ENCODE measurements at places on chromosomes 11 and 22. TPM values are rescaled to one million over a fixed set of nuclear protein-coding genes. Genes with fewer than 3 reads are reported as not detected.

DNA sequence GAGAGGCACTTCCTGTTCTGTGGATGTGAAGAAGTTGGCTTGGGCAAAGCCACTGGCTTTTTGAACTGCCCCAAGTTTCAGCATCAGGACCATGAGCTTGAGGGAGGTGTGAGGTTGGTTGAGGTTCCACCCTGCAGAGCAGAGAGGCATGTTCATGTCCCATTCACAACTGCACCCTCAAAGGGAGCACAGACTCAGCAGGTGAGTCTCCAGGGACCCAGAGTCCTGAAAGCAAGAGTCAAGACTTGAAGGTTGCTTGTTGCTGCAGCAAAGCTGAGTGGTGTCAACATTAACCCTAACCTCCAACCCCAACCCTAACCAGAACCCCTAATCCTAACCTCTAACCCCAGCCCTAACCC lies 556.3 kb downstream of the BRD1 start:
- DNase-seq = no peak

DNA sequence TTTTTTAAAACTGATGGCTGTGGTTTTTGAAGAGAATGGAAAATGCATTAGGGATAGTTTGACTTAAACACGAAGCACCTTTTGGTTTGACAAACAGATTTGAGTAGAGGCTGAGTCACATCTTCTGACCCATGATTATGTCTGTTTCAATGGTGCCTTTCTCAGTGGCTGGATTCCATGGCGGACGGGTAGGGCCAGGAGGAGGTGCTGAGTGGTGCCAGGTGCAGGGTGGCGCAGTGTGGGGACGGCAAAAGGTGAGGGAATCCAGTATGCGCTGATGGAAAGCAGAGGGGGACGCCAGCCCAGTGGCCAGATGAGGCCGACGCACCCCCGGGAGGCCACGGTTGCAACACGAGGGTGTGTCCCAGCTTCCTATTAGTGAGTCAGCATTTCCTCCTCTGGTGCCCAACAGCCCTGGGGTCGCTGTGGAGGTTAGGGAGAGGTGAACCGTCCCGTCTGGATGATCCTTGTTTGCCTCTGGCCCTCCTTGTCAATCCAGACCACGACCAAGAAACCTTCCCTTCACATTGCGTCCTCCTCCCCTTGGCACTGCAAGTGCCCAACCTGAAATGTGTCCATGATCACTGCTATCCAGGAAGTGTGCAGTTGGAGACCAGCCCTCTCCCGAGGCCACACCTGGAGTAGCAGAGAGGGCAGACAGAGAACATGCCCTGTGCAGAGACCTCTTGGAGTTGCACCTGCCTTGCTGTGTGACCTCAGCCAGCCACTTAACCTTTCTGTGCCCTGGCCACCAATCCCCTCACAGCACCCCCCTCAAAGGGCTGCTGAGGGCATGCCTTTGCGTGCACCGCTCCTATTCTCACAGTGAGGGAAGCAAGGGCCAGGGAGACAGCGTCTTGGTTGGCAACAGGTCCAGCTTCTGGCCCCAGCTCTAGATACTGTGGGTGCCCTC lies 32.5 kb upstream of the ATXN10 start:
- DNase-seq = no peak

BCL2L13 gene
- 39.6 TPM for polyA plus RNA-seq

DNA sequence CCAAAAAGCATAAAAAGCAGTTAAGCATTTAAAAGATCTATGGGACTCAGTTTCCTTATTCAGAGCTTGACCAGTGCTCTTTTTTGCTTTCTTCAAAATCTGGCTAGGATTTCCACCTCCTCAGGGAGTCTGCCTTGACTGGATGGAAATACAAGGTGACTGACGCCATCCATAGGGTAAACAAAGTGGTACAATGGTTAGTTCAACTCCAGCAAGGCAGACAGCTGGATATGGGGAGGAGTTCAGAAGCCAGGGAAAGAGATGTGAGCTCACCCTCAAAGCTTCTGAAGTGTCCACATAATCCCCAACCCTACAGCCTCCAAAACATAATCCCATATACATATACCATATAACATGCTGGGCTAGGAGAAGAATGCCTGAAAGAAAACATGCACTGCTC lies 52.0 kb downstream of the KIRREL3 start:
- DNase-seq = no peak

DNA sequence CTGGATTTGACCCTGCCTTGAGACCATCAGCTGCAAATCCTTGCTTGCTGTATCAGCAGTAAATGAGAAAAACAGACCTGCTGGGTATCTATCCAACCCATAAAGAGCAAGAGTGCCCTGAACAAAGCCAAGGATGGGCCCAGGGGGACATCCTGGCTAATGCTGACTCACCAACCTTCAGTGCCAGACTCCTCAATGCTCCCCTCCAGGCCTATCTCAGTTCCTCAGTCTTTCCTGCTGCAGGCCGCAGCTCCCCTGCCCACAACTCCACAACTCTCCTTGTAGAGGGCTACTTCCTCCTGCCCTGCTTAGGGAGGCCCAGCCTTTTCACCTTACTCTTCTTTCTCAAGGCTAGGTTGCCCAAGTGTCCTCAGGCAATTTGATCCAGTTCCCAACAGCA lies 2.6 kb downstream of the LAMTOR1 start:
- DNase-seq = no peak

NCAM1 gene
- polyA plus RNA-seq = 132 TPM

DNA sequence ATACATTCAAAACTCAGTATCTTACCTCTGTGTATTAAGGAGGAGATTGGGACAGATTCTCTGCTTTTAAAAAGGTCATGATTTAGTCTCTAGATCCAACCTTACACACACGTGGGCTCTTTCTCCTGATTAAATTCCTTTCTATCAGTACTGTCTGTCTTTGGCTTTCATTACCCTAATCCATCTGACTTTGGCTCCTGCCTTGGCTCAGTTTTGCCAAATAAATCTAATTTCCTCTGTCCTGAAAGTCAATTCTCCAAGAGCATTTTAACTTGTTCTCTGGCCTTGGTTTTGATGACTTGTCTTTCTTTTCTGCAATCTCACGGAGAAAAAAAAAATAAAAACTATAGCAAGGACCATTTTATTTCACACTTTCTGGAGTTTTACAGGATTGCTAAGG lies 176.6 kb upstream of the PDGFD start:
- DNase-seq = no peak

OR8D4 gene
- 0.06 TPM for polyA plus RNA-seq

CATSPER1 gene
- 0.27 TPM for polyA plus RNA-seq

GGTLC3 gene
- not detected for polyA plus RNA-seq

SORL1 gene
- 1.9 TPM for polyA plus RNA-seq

LRRC32 gene
- polyA plus RNA-seq = 25.4 TPM

MS4A14 gene
- polyA plus RNA-seq = 0.48 TPM

DNA sequence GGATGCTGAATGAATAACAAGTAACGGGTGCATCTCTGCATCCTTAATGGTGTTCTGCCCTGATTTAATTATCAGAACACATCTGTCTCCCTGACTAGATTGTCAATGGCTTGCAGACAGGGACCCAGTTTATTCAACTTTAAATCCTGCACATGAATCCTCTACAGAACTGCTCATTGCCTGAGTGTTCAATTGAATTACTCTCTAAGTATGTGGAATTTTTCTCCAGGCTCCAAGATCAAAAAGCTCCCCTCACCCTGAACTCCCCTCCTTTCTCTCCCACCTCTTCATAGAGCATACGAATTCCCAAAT lies 11.8 kb downstream of the MB start:
- DNase-seq = no peak

CYP2D6 gene
- polyA plus RNA-seq = 1.2 TPM

DNA sequence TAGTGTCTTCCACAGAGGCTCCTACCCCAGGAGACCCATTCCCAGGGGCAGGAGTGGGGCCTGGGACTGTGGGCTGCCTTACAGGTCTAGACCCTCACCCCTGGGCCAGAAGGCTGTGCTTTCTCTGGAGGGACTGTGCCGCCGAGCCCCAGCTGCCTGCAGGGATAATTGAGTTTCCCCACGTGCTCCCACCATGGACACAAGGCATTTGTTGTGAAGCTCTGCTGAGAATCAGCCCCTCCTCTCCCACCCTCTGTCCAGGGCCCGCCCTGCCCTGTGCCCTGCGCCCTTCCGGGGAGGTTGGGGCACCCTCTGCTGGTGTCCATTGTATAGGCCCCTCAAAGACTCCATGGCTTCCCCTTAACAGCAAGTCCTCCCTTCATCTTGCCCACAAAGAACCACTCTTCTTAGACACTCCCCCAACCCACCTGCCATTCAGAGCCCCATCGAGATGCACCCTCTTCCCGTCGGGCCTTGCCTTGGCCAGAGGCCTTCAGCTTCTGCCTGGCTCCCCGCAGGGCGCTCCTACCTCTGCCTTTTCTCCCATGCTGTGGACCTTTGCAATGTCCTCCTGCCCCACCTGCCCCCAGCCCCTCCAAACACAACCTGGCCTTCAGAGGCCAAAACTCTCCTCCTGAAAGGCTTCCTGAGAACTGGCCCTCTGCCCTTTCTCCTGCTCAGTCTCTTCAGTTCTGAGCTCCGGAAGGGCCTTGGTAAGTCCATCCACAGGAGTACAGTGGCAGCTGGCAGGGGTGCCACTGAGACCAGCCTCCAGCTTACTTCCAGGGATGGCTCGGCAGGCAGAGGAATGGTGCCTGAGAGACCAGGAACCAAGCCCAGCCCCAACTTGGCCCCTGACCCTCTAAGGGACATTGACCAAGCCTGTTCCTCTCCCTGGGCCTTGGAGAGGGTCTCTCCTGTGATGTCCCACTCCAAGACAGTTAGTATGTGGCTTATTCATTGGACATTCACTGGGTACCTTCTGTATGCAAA lies 22.4 kb downstream of the DUSP8 start:
- DNase-seq = no peak
